ENCODE measurements at places on chromosomes 4 and X. TPM values are rescaled to one million over a fixed set of nuclear protein-coding genes. Genes with fewer than 3 reads are reported as not detected.

The NWD2 gene
- total RNA-seq: not detected

The COL4A6 gene
- total RNA-seq: 0.46 TPM

The GLOD5 gene
- not detected for total RNA-seq

The TCP11X2 gene
- not detected for total RNA-seq

DNA sequence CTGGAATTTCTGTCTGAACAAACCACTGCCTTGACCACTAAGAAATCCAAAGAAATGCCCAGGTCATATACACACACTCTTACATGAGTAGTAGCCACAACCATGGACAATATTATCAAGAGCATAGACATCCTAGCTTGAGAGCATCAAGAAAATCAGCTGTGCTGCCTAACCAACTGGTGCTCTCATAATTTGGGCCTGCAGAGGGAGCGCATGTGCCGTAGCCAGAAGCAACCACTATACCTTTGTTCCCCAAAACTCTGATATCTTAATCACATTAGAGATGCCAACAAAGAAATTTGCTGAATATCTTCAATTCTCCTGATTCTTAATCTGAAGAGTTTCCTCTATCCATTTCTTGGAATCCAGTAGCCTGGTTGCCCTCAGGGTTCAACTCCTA, 163.6 kb downstream of the ZNF674 start:
- no peak for DNase-seq

DNA sequence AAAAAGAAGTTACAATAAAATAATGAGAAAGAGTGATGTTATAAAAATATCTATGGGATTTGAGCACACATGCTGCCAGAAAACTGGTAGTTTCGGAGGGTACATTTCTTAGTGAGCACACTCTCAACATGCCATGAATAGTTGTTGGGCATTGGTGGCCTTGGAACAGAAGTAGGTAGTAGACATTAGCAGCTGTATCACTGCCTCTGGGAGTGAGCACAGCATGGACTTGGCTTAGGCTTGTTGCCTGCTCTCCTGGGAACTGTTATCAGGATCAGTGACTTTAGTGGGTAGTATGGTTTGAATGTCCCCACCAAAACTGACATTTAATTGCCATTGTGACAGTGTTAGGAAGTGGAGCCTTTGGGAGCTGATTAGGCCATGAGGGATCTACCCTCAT, 13.3 kb upstream of the PDLIM3 start:
- no peak for DNase-seq

- DNase-seq: no peak
These were observed 69.9 kb downstream of the LARP7 start for GRCh38 chr4:112706840-112707207.

DNA sequence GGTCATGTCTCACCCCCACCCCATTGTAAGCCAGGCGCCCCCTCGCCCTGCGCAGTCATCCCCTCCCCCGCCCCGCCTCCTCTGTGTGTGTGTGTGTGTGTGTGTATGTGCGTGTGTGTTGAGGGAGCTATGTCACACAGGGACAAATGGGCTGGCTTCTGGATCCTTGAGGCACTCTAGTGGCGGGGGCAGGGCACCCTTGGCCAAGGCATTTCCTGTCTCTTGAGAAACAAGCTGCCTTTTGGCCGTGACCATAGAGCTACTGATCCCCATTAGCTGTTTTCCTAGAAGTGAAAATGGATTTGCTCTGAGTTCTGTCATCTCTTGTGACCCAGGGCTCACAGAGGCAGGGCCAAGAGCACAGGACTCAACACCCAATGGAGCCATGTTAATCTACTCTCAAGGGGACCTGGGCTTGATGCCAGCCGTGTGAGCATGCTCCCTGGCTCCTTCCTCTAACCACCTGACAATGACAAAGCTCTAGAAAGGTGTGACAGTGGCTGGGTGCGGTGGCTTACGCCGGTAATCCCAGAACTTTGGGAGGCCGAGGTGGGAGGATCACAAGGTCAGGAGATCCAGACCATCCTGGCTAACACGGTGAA, 162.5 kb upstream of the BCOR start:
- no peak for DNase-seq

Data from MG63 (cell line).